ENCODE measurements at places on chromosomes 7 and 10. TPM values are rescaled to one million over a fixed set of nuclear protein-coding genes. Genes with fewer than 3 reads are reported as not detected.

The SFTPD gene
- not detected for total RNA-seq

The TSPAN14 gene
- 45.5 TPM for total RNA-seq

The NKX2-3 gene
- not detected for total RNA-seq

The NPM3 gene
- 235 TPM for total RNA-seq

The MYO3A gene
- total RNA-seq: not detected

The FRMD4A gene
- 2.1 TPM for total RNA-seq

The MMS19 gene
- total RNA-seq: 107 TPM

The SPDYE2B gene
- not detected for total RNA-seq

The SVOPL gene
- total RNA-seq: not detected

The TMEM270 gene
- not detected for total RNA-seq

The ZPBP gene
- total RNA-seq: not detected

The TBX20 gene
- total RNA-seq: not detected

The RAB18 gene
- 47.2 TPM for total RNA-seq

The EVX1 gene
- not detected for total RNA-seq

The SH2D4B gene
- total RNA-seq: 0.20 TPM

The FAM171A1 gene
- total RNA-seq: 4.2 TPM

The HMX2 gene
- total RNA-seq: 0.43 TPM

The UBTD1 gene
- 2.1 TPM for total RNA-seq

The FKBP6 gene
- total RNA-seq: not detected

The HECW1 gene
- not detected for total RNA-seq

The IFIT1B gene
- total RNA-seq: not detected

The STARD3NL gene
- 28.8 TPM for total RNA-seq

The NODAL gene
- not detected for total RNA-seq

The TRIL gene
- not detected for total RNA-seq

The EGR2 gene
- 45.6 TPM for total RNA-seq

The TMEM176B gene
- not detected for total RNA-seq

The PPP1R3C gene
- total RNA-seq: 0.94 TPM

The CTAGE15 gene
- total RNA-seq: 0.83 TPM

The TRPV6 gene
- total RNA-seq: not detected

The TDRD1 gene
- total RNA-seq: 0.16 TPM

The TAS2R4 gene
- total RNA-seq: 0.54 TPM

The TUBAL3 gene
- total RNA-seq: not detected

The NXPH1 gene
- not detected for total RNA-seq

The NPC1L1 gene
- not detected for total RNA-seq

The SFRP4 gene
- not detected for total RNA-seq
